ENCODE measurements at places on chromosomes 16 and 17.
A peak's percentile ranks its signal among the peaks of the same experiment; 100 is the strongest.

- no peak for DNase-seq
Observed at GRCh38 chr16:9049241-9049640, 42.2 kb upstream of the HAPSTR1 start.

- DNase-seq, result no peak
Observed at GRCh38 chr17:65018610-65019316, 37.8 kb downstream of the GNA13 start.

DNA sequence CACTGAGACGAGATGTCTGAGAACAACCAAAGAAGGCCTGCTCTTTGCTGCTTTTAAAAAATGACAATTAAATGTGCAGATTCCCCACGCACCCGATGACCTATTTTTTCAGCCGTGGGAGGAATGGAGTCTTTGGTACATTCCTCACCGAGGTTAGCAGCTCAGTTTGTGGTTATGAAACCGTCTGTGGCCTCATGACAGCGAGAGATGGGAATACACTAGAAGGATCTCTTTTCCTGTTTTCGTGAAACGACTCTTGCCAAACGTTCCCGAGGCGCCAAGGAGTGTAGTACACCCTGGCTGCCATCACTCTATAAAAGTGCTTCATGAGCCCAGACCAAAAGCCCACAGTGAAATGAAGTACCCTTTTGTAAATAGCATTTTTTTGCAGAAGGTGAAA is 87.8 kb downstream of the CRISPLD2 start:
- DNase-seq, result no peak

DNA sequence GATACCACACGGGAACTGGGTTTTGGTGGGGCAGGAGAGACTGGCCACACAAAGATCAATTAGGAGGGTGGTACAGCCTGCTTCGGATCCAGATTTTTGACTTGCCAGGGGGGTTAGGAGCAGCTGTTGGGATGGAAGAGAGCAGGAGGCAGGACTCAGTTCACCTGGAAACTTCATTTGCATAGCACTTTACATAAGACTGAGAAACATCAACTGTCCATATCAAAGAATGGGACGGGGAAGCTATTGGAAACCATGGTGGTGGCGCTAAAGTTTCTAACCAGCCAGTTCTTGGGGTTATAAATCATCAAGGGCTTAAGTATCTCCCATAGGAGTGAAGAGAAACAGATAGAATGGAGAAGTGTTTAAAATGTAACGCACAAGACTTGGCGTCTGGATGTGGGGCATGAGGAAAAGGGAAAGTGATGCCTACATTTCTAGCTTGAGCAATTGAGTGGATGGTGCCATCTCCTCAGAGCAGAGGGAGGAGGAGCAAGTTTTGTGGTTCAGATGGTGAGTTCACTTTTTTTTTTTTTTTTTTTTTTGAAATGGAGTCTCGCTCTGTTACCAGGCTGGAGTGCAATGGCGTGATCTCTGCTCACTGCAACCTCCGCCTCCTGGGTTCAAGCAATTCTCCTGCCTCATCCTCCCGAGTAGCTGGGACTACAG is 6.4 kb upstream of the SRCAP start:
- DNase-seq, result no peak

DNA sequence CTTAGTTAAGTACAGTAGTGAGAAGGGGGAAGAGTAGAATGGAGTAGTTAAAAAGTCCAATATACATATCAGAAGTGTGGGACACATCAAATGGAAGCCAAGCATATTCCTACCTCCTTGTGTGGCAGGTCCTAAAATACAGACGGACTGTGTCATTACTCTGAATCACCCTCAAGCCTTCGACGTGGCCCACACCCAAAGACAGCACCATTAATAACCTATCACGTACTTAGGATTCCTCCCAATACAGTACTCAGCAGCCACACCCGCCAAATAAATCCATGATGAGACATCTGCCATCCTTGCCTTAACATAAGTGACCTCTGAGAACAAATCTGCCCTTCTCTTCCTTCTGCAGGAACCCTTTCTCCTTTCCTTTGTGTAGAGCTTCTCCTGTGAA is 38.9 kb downstream of the UBE2G1 start:
- no peak for DNase-seq

DNA sequence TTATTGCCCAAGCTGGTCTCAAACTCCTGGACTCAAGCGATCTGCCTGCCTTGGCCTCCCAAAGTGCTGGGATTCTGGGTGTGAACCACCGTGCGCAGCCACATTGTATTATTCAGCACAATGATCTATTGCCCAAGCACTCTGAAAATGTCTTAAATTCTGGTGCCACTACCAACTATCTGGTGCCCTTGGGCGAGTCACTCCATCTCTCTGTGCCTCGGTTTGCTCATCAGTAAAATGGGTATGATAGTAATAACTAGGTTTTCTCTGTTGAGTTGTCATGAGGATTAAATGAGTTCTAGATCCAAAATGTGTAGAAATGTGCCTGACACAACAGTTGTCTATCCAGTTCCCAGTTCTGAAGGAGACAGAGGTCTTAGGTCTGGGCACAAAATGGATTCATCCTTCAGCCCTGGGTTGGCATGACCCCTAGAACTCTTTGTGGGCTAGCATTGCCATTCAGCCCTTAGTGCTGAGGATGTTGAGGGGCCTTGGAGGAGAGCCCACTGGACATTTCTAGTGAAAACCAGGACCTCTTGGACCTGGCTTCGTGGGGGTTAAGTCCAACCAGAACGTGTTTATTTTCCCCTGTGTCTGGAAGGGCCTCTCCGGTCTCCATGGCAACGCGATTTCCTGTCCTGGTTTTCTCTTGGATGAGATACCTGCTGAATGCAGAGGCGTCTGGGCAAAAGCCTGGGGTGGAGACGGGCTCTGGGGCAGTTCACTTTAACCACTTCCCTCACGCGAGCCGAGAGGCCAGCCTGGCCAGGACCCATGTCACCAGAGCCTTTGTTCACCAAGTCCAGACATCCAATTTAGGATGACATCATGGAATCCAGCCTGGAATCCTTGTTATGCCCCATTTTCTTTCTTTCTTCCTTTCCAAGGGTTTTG is 43.7 kb upstream of the TNRC6A start:
- peak; percentile 61 for DNase-seq
